ENCODE measurements at places on chromosomes 7 and 10. TPM values are rescaled to one million over a fixed set of nuclear protein-coding genes. Genes with fewer than 3 reads are reported as not detected.

Gene LRRC18
- 2.1 TPM for polyA plus RNA-seq

Gene POLR2J2
- polyA plus RNA-seq, result 3.0 TPM

Gene CHST15
- polyA plus RNA-seq, result 13.7 TPM

DNA sequence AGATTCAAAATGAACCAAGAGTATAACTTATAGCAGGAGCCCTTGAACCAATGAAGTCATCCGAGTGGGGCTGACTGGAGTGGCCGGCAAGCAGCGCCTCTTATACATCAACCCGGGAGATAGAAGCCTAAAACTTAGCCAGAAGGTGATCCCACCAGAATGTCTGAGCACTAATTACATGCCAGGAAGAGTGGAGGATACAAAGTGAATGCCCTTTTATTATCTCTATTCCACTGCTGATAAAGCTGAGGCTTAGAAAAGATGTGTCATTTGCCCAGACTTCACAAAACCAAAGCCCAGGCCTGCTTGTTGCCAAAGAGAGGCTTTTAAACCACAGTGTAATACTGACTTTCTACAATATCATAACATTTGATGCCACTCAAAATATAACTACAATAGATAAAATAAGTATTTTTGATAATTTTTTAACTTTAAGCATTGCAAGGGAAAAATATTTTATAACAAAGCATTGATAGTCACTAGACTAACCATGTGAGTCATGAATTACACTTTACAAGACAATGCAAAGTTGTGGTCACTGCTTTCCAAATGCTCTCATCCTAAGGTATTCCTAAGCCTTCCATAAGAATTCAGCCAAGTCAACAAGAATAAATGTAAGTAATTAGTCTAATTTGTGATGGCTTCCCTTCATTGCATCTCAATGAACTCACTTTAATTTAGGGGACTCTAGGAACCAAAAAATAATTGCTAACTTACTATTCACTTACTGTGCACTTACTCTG, 58.6 kb upstream of the ARID5B start:
- H3K27me3 ChIP-seq, result no peaks in the 10 kb centered on the region
- no peak overlapping the region for H3K27ac ChIP-seq
- H3K36me3 ChIP-seq, result no peaks in the 10 kb centered on the region
- no peak for DNase-seq
- H3K4me3 ChIP-seq, result no peak overlapping the region
- H3K4me1 ChIP-seq, result no peaks in the 10 kb centered on the region

DNA sequence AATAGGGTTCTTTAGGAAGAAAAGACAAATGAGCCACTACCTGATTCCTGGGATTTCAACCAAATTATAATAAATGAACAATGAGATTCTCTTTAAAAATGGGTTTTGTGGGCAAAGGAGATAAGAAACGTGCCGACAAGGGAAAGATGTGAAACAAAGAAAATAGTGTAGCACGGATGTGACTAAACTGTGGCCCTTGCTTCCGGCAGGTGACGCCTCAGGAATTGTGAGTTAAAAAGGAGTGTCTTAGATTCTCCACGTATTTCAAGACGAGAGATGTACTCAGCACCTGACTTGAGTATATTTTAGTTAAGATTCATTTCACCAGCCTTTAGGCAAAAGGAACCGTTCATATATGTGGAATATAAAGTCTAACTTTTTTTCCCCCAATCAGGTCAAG, 75.9 kb downstream of the DNAH11 start:
- no peaks in the 10 kb centered on the region for H3K36me3 ChIP-seq
- DNase-seq, result no peak
- peaks cover 9% of the 10 kb centered on the region for H3K4me1 ChIP-seq
- no peak overlapping the region for H3K4me3 ChIP-seq
- peak overlapping the region; percentile 53 for H3K27ac ChIP-seq
- H3K27me3 ChIP-seq, result no peaks in the 10 kb centered on the region
